ENCODE measurements at places on chromosomes 6 and 20.

DNA sequence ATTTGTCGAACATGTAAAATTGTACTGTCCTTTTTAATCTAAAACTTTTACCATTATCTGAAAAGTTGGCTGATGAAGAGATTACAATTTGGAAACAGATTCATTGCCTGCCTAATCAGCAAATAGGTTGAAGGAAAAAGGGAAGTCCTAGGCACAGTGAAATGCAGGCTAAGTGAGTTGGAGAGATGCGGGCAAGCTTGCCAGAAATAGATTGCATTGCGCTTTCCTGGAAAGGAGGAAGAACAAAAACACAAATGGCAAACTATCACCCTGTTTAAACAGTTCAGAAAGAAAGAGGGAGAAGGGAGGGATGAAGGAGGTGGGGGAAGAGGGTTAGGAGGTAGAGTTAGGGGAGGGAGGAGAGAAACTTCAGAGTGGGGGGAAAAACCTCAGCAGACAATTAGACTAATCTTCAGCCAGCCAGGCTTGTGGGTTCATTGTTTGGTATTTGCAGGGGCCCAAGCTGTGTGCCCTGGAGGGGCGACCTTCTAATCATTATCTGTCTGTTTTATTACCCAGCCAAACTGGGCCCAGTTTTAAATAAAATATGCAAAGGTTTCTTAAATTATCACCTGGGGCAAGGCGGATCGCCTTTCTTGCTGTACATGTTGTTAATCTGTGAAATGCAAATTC is 465.2 kb downstream of the TFAP2B start:
- DNase-seq = no peak

DNA sequence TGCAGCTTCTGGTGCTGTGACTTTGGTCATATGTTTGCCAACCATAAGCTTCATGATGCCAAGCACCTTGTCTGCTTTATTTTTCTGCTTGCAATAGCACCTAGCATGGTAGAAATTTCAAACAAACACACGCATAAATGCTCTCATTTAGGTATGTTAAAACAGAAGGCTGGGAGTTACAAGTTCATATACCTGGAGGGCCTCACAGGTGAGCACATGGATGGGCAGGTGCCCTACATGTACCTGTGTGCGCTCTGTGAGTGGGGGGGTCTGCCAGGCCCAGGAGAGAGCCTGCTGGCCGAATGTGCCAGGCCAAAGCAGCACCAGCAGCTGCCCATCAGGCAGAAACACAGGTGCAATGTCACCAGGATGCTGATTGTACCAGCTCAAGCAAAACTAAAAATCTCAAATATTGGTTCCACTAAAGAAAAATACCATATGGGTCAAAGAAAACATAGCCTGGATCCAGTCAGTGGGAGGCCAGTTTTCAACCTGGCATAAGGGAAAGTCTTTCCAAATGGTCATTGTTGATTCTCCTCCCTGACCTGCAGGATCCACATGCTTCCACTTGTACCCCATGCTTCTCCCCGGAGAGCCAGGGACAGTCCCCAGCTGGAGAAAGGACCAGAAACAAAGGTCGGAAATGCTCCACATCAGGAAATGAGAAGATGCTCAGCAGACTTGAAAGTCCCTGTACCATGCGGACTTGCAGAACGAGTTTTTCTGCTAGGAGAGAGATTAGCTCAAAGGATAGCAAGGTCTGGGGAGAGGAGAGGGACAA is 7.2 kb upstream of the PFDN4 start:
- no peak for DNase-seq

- DNase-seq = no peak
Observed at GRCh38 chr6:43763812-43764522, 6.0 kb upstream of the VEGFA start.

DNA sequence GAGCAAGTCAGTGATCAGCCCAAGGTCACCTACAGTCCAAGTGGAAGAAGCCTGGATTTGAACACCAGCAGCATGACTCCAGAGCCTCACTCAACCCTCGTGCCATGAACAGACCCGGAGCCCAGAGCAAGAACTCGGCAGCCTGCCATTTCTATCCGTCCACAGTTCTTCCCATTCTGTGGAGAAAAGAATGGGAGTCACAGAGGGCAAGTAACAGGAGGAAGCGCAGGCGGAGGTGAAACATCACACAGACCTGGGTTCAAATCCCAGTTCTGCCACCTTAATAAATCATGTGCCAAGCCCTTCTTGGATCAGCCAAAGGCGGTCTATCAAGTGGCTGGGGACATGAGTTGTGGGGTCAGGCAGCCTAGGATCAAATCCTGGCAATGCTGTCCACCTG is 4.3 kb downstream of the PREX1 start:
- DNase-seq = no peak

GRCh38 chr20:57834306-57835073 is 124.7 kb upstream of the PMEPA1 start:
- no peak for DNase-seq

DNA sequence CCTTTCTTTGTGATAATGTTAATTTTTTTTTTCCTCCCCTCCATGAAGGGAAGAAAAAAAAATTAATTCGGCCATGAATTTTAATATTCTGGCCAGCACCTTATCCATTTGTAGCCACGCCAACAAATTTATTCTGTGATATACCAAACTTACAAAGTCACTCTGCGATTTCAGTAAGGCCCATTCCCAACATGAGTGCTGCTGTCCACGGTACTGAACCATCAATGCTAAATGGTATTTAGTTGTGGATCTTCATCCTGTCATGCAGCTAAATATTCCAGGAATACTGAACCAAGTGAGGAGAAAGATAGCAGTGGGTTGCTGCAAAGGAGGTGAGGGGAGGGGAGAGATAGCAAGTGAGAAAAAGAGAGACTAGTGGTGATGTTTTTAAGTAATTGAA is 19.5 kb upstream of the RSPH4A start:
- no peak for DNase-seq

- no peak for DNase-seq
Observed at GRCh38 chr6:88933521-88933920, 29.9 kb downstream of the RNGTT start.

DNA sequence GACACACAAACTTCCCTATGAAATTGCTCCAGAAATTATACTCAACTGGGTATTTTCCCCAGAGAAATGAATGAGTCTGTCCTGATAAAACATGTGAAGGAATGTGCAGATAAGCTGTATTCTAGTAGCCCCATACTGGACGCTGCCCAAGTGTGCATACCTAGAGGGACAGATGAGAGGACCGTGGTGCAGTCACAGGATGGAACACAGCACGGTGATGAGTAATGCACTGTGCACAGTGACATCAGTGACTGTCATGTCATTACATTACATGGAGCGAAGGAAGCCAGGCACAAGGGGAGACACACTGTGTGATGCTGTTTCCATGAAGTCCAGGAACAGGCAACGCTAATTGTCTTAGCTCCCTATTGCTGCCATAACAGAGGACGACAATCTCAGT is 155.5 kb downstream of the CDH4 start:
- no peak for DNase-seq

DNA sequence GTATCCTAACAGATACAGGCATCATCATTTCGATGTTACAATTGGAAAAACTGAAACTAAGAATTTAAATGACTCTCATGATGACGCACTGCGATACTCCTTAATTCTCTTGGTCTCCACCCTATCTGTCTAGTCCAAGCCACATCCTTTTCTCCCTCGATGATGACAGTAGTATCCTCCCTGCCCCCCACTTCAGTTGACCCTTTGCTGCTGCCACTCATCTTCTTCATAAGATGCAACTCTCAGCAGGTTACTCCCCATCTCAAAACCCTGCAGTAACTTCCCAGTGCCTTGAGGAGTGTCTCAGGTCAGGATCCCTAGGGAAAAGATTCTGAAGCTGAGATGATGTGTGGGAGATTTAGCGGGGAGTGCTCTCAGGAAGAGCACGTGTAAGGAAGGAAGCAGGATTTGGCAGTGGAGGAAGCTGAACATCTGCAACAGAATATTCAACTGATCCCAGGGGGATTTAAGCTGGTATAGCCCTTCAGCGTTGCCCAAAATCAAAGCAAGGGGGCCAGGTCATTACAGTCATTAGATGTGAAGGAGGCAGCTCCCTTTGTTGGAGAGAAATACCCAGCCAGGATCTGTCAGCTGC is 16.1 kb downstream of the JPH2 start:
- DNase-seq = no peak

- no peak for DNase-seq
Observed at GRCh38 chr6:12065321-12066140, 53.4 kb downstream of the HIVEP1 start.

DNA sequence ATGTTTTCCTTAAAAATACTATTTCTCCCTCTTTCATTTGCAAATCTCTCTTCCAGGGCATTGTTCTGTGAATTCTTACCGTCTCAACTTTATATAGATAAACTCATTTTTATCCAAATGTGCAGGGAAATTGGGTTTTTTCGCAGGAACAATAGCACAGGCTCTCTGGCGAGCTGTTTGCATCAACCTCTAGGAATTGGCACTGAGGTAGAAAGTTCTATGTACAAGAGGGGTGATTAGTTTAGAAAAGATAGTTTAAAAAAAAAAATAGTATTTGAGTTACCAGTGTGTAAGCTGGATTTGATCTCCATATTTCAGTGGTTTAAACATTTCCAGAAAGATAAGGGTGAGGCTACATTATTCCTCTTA is 129.7 kb upstream of the BTN3A2 start:
- DNase-seq = no peak

GRCh38 chr6:1247056-1247455 is 64.8 kb upstream of the FOXQ1 start:
- DNase-seq = no peak

GRCh38 chr20:3996399-3996798 is 19.0 kb downstream of the RNF24 start:
- no peak for DNase-seq

GRCh38 chr6:107656401-107656800 is 166.5 kb downstream of the SOBP start:
- no peak for DNase-seq

DNA sequence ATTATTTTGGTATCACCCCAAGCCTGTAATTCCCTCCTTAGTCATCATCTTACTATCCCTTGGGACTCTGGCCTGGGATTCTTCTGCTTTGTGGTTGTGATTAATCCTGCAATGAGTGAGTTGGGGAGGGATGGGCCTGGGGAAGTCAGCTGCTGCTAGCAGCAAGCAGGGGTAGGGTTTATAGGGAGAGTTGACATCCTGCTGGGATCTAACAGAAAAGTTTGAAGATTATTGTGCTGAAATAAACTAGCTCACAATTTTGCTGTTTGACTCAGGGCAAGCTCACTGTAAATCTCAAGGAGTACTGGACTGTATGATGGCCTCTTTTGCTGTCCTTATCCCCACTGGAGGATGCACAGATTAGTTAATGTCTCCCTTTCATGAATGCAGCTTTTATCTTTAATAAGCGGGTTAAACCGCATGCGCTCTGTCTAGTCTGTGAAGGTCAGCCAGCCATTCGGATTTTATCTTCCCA is 83.4 kb downstream of the JARID2 start:
- DNase-seq = no peak

DNA sequence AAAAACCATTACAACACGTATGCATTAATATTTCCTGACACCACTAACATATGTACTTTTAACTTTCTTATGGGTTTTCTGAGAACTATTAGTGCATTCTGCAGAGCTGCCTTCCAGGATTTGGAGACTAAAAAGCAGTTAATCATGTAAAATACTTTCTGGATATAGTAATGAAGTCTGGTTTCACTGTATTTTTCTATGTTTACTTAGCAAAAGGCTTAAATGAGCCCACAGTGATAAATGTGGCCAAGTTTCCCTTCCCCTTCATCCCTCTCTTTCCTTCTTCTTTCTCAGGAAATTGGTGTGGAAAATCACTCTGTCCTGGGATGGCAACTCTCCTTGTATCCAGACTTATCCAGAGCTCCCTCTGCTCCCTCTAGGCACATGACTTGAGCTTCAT is 29.7 kb upstream of the ENPP1 start:
- no peak for DNase-seq

DNA sequence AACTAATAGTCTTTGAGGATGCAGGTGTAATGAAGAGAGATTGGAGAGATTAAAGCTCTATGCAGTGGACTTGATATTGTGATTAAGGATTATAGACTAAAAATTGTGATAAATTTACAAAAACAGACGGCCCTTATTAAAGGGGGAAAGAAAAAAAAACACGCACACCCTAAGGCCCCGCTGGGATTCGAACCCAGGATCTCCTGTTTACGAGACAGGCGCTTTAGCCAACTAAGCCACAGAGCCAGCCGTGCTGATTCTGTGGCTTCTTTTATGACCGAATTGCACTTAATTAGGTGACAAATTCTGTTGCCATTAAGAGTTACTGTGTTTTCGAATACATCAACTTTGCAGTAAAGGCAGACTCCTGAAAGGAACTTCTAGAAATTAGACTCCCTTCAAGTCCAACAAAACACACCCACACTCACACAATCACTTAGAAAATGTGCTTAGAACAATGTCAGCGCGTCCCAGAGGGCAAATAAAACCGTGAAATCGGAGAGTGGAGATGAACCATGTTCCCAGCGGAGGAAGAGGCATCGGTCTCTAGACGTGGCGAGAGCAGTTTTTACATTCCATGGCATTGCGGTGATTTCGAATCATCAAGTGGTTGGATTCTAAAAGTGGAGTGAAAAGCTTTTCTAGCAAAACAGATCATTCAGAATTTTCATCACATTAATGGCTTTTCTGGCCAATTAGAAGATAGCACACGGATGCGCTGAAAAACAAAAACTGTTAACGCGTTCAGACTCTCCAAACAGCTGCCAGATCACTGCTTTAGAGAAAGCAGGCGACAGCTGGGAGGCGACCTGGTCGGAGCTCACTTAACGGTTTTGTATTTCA is 122.6 kb downstream of the GPX5 start:
- peak; percentile 94 for DNase-seq

- no peak for DNase-seq
Observed at GRCh38 chr6:136158971-136159370, 91.1 kb downstream of the MTFR2 start.

DNA sequence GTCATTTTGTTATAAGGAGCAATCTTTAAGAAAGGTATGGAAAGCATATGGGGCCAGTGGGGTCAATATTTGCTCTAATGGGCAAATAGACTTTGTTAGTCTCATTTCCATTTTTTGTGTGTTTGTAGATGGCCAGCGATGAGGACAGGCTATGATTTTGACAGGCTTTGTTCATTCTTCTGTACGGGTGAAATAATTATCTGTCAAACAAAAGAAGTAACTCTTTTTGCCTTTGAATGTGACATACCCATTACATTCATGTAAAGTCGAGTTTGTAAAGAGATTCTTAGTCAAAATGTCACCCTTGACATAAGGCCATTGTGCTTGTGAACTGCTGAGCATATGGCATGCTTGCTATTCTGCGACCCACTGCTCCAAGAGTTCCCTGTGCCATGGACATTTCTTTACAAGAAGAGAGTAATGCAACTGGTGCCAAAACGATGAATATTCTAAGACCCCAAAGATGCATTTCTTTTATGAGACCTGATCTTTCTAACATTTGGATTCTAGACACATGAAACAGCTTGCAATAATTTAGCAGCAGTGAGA is 38.2 kb upstream of the JAG1 start:
- no peak for DNase-seq

DNA sequence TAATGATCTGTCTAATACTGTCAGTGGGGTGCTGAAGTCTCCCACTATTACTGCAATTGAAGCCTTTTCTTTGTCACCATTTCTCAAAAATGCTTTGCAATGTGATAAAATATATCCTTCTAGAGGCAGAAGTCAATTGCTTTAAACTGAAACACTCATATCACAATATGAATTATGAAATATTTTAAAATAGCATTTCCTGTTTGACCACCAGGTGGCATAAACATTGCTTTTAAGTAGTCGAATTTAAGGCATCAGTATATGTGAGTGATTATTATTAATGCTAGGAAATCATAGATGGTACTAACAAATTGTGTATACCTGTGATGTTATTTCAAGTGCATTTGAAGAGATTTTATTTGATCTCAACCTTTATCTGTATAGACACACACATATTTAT is 87.5 kb downstream of the MEI4 start:
- no peak for DNase-seq

- peak; percentile 16 for DNase-seq
Observed at GRCh38 chr20:768426-768978, at the start of gene SLC52A3. Gene SLC52A3 (minus strand): TSS chr20:768500. CDS start chr20:765774, 2,726 bp downstream.
